ENCODE measurements at places on chromosomes 5 and 9. TPM values are rescaled to one million over a fixed set of nuclear protein-coding genes. Genes with fewer than 3 reads are reported as not detected.

SHOC1 gene
- 0.06 TPM for total RNA-seq

GALT gene
- 44.0 TPM for total RNA-seq

TAF11L5 gene
- not detected for total RNA-seq

GPR151 gene
- total RNA-seq, result not detected

ERAP2 gene
- 28.6 TPM for total RNA-seq

ADAMTSL1 gene
- 3.0 TPM for total RNA-seq

SLC6A18 gene
- total RNA-seq, result not detected

NME5 gene
- 7.0 TPM for total RNA-seq

LRRC26 gene
- not detected for total RNA-seq

ANKDD1B gene
- total RNA-seq, result 3.0 TPM

FAM240B gene
- not detected for total RNA-seq

CATSPER3 gene
- 0.85 TPM for total RNA-seq

KIF4B gene
- total RNA-seq, result 0.05 TPM

PRRT1B gene
- 3.6 TPM for total RNA-seq

FAM169A gene
- total RNA-seq, result 2.7 TPM

DTWD2 gene
- 6.7 TPM for total RNA-seq

PCSK1 gene
- total RNA-seq, result 0.47 TPM
